ENCODE measurements at places on chromosomes 16 and 17.

DNA sequence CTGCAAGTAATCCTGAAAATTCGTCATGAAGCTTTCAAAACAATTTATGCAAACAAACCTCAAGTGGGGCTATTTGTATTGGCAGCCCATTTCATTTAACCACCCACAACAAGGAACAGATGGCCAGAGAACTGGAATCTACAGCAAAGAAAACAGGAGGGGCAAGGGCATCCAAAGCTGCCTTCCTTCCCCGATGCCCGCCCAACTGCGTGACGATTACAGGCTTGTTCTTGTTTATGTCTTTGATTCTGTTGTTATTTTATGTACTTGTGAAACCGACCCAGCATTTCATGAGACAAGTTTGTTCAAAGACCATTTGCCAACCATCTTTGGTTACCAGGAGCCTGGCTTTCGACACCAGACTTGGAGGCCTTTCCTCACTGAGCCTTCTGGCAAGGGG is 59.1 kb upstream of the IRX6 start:
- no peak for DNase-seq

- no peak for DNase-seq
These were observed 279.6 kb downstream of the MAF start for GRCh38 chr16:79320956-79321355.

DNA sequence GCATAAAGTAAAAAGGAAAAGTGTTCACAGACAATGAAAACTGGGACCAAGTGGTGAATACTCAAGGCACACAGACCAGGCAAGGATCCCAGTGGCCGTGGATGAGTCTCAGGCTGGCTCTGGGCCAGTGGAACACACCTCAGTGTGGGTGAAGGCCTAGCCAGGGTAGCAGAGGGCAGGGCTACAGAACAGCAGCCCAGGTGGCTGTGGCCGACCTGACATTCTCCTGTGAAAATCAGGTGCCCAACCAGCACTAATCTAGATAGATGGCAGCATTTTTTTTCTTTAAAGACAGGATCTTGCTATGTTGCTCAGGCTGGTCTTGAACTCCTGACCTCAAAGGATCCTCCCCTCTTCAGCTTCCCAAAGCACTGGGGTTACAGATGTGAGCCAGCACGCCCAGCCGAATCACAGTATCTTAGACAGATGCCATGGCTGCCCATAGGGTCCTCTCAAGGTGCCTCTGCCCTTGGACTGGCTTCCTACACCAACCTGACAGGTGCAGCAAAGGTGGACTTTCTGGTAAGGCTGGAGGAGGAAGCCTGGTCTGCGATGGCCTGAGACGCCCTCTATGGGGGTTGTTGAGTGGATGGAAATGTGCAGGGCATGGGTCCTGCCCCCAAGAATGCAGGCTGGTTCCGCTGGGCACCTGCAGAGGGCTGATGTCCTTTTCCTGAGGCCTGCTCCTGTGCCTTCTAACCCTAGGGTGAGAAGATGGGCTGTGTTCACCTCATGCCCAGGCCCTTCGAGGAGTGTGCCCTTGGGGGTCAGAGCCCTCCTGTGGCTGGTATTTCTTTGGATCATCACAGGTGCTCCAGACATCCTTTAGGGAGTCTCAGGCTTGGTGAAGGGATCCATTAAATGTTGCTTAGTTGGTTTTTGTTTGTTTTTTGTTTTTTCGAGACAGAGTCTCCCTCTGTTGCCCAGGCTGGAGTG is 3.8 kb upstream of the P4HB start:
- DNase-seq = no peak

DNA sequence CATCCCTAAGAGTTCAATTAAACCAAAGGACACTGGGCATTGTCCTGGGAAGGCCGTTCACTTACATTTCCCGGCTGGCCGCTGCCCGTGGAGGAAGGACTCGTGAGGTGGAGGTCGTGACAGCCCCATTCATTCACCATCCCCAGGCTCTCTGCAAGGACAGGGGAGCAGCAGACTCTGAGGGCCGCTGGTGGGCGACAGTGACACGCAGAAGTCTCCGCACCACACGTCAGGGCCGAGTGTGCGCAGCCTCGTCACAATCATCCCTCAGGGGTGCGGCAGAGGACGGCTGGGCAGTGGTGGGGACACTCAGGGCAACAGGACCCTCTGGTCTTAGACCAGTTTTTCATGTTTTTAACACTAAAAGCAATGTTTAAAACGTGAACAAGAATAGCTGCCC is 21.7 kb downstream of the UNKL start:
- DNase-seq = no peak

- DNase-seq = no peak
These were observed 24.8 kb downstream of the HS3ST3A1 start for GRCh38 chr17:13576661-13577526.

GRCh38 chr16:82769845-82770244 is 143.1 kb downstream of the CDH13 start:
- no peak for DNase-seq

DNA sequence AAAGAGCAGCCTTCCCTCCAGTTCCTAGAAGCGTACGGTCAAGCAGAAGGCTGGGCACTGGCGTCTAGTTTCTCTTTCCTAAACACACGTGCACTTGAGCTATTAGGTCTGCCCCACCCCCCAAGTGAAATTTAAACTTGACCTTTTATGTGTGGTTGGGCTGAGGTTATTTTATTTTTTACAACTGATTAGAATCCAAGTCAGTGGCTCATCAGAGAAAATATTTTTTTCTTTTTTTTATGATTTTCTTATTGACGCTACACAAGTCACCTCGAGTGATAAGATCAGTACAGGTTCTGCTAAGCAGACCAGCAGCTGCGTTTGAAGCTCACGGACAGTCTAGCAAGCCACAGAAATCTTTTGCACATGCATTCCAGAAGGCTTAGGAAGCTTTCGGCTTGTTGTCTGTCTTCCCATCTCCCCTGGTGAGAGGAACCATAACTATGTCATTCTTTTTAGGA is 95.1 kb downstream of the ZFHX3 start:
- DNase-seq = no peak

DNA sequence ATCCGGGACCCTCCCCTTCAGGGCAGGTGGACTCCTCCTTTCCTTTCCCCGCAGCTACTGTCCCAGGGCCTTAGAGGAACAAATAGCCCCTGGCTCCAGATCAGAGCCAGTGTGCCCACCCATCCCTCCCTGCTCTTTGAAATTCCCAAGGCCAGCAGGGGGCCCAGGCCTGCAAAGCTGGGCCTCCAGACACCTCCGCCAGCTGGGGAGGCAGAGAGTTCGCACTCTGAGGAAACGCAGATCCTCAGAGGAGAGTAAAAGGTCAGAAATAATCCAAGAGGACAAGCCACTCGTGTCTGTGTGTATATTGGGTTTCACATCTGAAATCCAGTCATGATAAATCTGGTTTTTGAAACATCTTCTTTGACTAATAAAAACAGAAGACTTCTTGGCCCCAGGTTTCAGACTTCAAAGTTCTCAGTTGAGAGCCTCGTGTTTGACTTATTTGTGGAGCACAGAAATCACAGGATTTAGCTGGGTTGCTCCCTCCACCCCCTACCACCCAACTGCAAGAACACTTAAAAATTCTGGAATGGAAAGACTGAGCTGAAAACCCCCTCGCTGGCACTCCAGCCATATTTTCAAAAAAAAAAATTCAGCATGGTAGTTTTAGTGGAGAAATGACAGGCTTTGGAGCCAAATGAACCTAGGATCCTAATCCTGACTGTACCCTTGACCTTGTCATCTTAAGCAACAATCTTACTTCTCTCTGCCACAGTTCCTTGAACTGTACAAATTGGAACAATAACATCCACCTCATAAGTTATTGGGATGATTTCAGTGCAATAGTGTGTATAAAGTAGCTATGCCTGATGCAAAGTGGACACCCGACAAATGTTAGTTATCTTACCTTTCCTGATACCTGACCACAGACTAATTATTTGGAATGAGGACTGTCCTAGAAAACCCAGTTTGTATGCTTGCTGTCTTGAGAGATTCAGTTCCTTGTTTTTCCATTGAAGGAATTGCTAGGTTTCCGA is 44.5 kb upstream of the TBX2 start:
- no peak for DNase-seq

GRCh38 chr17:70073310-70073709 is 1.7 kb upstream of the KCNJ16 start:
- DNase-seq = no peak

DNA sequence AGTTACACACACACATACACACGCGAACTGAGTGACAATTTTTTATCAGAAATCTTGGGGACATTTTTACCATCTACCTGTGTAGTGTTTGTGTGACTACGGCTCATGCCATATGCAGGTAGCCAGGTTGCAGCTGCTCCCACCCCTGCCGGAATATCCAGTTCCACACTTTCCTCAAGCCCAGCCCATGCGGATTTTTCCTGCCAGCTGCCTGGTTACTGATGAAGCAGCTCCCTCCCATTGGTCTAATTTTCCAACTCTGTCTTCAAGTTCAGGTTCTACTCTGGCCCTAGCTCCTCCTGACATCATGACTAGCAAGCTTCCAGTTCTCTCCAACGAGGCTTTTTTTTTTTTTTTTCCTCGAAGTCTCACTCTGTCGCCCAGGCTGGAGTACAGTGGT is 4.8 kb downstream of the GSG1L2 start:
- no peak for DNase-seq

- no peak for DNase-seq
These were observed 260.6 kb downstream of the CPPED1 start for GRCh38 chr16:12542818-12543699.

DNA sequence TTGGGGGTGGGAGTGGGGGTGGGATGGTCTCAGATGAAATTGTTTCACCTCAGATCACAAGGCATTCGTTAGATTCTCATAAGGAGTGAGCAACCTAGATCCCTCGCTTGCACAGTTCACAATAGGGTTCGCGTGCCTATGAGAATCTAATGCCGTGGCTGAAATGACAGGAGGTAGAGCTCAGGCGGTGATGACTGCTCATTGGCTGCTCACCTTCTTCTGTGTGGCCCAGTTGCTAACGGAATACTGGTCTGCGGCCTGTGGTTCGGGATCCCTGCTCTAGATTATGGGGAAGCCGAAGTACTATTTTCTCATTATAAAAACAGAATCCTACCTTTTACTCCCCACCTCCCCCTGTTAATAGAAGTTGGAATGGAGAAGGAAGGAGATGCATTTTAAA is 18.9 kb downstream of the CLTC start:
- no peak for DNase-seq

GRCh38 chr16:3020604-3021448 is 658 bp downstream of the TNFRSF12A start:
- no peak for DNase-seq

DNA sequence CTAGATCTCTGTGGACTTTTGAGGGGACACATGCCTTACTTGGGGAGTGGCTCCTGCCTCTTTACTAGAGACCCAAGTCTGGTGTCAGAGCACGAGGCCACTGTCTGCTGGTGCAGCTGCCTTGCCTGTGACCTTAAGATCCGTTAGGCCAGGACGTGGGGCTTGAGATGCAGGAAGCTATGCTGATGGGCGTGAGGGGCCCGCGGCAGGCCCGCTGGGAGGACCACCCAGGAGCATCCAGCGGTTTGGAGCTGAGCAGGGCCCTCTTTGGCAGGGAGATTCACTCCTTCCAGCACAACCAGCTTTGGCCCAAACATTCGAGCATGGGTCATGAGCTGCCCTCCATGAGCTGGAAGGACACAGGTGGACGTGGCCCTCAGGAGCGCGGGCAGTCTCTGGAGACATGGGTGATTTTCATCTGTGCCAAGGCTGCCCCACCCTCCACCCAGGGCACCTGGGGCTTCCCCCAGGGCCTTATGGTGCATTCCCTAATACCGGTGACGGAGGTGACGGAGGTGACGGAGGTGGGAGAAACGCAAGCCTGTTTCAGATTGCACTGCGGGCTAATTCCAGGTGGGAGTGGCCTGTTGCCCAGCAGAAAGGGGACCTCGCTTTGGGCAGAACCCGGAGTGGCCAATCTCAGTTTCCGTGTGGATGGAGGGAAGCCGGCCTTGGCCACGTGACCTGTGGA is 12.7 kb downstream of the LGALS3BP start:
- no peak for DNase-seq

GRCh38 chr17:49016775-49017463 is 19.7 kb downstream of the IGF2BP1 start:
- no peak for DNase-seq

DNA sequence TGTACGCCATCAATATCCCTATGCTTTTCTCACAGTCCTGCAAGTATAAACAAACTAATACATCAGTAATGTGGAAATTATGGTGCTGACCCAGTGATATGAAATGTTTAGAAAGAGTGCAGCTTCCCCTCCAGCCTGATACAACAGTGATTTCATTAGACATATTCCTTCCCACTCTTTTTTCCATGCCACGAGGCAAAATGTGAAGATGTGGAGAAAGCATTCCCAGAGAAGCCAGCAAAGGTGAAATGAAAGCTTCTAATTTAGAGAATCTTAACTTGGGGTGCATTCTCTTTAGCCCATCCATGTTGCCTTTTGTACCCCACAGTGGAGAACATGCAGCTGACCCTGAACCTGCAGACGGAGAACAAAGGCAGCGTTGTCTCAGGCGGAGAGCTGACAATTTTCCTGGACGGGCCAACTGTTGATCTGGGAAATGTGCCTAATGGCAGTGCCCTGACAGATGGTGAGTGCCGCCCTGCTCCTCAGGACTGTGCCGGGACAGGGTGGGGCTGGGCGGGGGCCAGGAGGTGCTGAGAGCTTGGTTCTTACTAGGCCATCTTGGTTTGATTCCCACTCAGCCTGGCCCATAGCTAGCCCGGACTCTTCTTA is 77.8 kb downstream of the WWP2 start:
- no peak for DNase-seq

DNA sequence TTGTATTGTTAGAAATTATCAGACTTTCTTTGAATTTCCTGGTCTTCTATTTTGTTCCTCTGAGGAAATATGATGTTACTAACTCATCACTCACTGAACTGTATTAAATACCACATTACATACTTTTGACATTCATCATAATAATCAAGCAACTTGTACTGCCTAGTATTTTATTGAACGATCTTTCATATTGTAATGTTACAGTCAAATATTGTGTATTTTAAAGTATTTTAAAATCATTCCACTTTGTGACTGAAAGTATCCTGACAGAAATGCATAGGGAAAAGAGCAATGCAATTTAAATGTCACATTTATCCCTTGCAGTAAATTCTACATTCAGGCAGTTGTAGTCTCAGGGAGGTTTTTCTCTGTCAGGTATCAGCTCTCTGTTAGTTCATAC is 1557.4 kb downstream of the CDH8 start:
- DNase-seq = no peak

DNA sequence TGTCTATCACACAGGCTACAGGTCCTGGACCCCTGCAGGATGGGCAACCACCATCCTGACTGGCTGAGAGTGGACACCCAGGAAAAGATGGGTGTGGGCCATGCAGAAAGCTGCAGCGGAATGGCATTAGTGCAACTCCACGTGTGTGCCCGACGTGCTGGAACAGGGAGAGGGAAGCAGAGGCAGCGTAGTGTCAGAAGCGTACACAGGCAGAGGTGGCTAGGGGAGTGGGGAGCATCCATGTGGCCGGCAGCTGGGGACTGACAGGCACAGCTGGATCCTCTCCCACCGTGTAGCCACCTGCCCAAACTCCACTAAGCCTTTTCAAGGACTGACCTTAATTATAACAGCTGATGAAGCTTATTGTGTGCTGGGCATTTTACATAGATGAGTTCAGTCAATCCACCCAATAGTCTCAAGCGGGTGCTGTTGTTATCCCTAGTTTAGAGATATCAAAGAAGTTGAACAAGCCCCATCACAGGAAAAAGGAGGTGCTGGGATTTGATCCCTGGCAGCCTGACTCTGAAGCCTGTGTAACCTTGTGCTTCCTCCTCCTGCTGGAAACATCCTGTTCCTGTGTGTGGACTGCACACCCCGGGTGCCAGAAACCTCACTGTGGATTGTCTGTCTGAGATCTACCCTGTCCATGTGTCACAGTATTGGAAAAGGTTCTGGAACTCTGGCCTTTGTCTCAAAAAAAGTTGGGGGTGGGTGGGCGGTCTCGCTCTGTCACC is 114.0 kb downstream of the PRKCA start:
- no peak for DNase-seq

Measured in naive B cell (primary cell).